ENCODE measurements at places on chromosomes 5 and 9.

- DNase-seq: peak; percentile 63
These were observed 483 bp downstream of the C9orf85 start for GRCh38 chr9:71911908-71912335.

DNA sequence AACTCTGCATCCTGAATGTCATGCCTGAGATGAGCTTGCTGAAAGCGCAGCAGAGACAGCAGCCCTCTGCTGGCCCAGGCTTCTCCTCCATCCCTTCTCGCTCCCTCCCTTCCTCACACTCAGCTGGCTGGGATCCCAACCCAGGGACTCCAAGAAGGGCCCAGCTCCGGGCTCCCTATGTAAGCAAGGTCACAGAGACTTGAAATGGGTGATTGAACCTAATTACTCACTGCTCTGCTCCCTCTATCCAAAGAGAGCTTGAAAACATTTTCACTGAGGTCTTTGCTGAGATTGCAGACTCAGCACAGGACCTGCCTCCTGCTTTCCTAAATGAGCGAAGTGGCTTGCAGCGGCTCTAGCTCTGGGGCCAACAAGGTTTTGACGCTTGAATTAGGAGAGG lies 42.8 kb downstream of the RAPGEF1 start:
- peak; percentile 29 for DNase-seq

DNA sequence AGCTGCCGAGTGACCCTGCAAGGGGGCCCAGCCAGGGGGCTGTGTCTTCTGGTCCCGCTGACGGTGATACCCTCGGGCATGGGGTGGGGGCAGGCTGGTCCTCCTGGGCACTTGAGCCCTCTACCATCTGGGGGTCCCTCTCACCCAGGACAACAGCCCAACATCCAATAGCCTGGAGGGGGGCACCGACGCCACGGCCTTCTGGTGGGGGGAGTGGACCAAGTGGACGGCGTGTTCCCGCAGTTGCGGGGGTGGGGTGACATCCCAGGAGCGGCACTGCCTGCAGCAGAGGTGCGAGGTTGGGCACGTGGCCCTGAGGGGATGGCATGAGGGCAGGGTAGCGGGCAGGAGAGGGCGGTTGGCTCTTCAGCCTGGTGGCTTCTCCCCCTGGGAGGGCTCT lies 2.8 kb downstream of the ADAMTSL2 start:
- no peak for DNase-seq

GRCh38 chr5:145806923-145807322 lies 28.2 kb downstream of the PRELID2 start:
- DNase-seq: no peak

GRCh38 chr9:33350310-33350709 lies 52.1 kb downstream of the AQP7 start:
- DNase-seq: peak; percentile 60

Measured in fibroblast of skin of right quadriceps (primary cell).